ENCODE measurements at places on chromosomes 1 and 21.

DNA sequence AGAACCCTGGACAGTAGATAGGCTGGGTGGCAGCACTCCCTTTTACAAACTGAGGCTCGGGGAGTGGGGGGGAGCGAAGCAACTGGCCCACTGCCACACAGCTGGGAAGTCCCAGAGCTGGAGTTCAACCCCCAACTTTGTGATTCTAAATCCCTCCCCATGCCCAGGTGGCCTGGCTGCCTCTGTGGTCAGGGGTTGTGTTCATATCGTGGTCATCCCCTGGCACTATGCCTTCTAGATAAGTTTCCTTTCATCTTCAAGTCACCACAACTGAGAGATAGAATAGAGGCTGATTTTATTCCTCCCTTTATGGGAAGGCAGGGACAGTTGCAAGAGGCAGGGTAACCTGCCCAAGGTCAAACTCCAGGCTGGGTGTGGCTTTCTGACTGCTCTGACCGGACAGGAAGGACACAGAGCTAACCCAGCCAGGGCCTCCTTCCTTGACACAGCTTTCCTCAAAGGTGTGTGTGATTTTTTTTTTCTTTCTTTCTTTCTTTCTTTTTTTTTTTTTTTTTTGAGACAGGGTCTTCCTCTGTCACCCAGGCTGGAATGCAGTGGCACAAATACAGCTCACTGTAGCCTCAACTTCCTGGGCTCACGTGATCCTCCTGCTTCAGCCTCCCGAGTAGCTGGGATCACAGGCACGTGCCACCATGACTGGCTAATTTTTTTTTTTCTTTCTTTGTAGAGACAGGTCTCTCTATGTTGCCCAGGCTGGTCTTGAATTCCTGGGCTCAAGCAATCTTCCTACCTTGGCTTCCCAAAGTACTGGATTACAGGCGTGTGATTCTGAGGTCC lies 18.4 kb upstream of the TNFRSF1B start:
- no peak for DNase-seq

- DNase-seq = no peak
These were observed 79.9 kb upstream of the CHRM3 start for GRCh38 chr1:239306426-239306825.

GRCh38 chr1:17684810-17685209 lies 70.3 kb upstream of the ACTL8 start:
- DNase-seq = no peak

- DNase-seq = no peak
These were observed 349.4 kb downstream of the HLX start for GRCh38 chr1:221228594-221228993.

- no peak for DNase-seq
These were observed 7.1 kb downstream of the AMIGO1 start for GRCh38 chr1:109502364-109502851.

GRCh38 chr1:183611021-183611420 lies 20.8 kb upstream of the NCF2 start:
- DNase-seq = no peak

- DNase-seq = no peak
These were observed 225.4 kb upstream of the NRIP1 start for GRCh38 chr21:15289896-15290841.

- DNase-seq = no peak
These were observed at the start of gene IL6R for GRCh38 chr1:154404984-154405746. Gene IL6R, plus strand, starts transcription at chr1:154405343. Its CDS starts 287 bp downstream, at chr1:154405630.

DNA sequence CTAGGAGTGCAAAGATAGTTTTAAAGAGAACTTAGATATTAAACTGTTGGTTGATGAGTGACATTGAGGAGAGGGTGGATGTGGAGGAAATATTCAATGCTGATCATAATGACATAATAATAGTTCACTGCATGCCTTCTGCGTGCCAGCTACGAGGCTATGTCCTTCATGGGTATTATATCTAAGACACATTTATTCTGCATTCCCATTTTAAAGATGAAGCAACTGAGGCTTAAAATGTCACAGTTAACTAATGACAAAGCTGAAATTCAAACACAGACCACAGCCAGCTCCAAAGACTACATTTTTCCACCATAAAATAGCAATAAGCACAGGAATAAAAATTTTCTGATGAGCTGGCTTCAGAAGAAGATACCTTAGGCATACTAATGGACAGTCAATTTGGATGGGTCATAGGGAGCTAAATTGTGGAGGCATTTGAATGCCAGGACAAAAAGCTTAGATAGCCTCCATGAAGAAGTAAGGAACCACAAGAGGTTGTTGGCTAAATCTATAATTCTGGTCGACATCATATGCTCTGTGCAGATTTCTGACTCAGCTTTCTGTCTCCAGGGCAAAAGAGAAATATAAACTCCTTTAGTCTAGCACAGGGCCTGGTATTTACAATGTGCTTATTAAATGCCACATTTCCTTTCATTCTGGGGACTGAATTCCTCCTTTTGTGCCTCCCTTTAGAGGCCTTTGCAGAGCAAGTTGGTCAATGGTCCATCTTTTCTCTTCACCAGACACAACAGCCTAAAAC lies 71.2 kb upstream of the NRIP1 start:
- no peak for DNase-seq

DNA sequence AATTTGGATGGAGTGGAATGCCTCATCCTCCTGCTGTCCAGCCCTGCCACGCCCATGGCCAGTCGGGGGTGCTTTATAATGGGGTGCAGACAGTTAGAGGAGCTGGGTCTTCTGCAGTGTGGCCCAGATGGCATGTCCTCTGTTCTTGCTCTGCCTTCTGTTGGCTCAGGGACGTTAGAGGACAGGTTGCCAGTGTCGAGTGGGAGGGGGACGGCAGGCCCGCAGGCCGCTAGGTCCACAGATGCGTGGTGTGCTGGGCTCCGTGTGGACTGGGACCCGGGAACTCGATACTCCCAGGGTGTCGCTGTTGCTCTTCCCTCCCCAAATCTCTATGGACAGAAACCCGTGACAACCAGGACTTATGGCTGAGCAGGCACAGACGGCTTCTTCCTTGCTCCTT lies 33.3 kb downstream of the SIM2 start:
- DNase-seq = no peak

All from stimulated activated CD4-positive, alpha-beta T cell treated with anti-CD3 and anti-CD28 coated beads, TNF-alpha, amount 100 ng/mL, for 4 hours (primary cell).